ENCODE measurements at places on chromosomes 1 and 21.

- no peak for DNase-seq
Observed at GRCh38 chr21:44701023-44701400, 4.0 kb downstream of the KRTAP10-12 start.

DNA sequence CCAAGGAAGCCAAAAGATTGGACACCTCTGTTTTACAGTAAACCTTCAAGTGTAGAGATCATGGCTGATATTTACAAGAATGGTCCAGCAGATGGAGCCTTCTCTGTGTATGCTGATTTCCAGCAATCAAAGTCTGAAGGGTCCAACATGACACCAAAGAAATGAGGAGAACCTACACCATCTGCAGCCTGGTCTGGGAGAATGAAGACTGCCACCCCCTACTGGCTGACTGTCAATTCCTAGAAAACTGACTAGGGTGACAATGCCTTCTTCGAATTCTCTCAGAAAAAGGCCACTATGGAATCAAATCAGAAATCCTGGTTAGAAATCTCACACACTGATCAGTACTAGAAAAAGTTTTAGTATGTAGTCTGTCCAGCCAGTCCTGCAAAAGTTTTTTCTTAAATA is 83.3 kb downstream of the CDC42BPA start:
- no peak for DNase-seq

GRCh38 chr1:31371121-31371959 is 1.5 kb downstream of the FABP3 start:
- no peak for DNase-seq

- DNase-seq = no peak
Observed at GRCh38 chr1:39128959-39129358, 75.5 kb upstream of the MACF1 start.

GRCh38 chr1:77383236-77383635 is 101.4 kb downstream of the AK5 start:
- no peak for DNase-seq

GRCh38 chr1:168531615-168532345 is 12.0 kb downstream of the XCL2 start:
- no peak for DNase-seq

Data from activated T-cell treated with anti-CD3 and anti-CD28 coated beads, Interleukin-2, amount 50 U/mL, for 48 hours (primary cell).